ENCODE measurements at places on chromosomes 5 and 9.

GRCh38 chr5:176863041-176863764 lies 35.9 kb downstream of the HK3 start:
- no peak for DNase-seq

- no peak for DNase-seq
Observed at GRCh38 chr5:37054391-37054790, 177.8 kb downstream of the NIPBL start.

DNA sequence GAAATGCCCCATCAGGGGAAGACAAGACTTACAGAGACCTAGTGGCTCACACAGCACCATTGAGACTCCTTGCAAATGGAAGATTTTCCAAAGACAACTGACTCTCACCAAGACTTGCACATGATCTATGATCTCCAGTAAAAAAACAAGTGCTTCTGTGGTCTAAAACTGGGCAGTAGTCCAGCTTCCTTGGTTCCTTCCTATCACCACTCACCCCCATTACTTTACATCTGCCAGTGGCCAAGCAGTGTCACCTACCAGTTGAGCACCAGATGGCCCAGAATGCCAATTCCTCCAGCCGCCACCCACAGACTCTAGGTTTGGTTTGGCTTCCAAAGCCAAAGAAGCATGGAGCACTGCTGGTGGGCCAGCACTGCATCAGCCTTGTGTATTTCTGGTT lies 47.7 kb downstream of the SH3TC2 start:
- DNase-seq = no peak

GRCh38 chr5:98933445-98934072 lies 4.8 kb upstream of the CHD1 start:
- DNase-seq = no peak

GRCh38 chr9:14061936-14062585 lies 251.9 kb downstream of the NFIB start:
- no peak for DNase-seq

DNA sequence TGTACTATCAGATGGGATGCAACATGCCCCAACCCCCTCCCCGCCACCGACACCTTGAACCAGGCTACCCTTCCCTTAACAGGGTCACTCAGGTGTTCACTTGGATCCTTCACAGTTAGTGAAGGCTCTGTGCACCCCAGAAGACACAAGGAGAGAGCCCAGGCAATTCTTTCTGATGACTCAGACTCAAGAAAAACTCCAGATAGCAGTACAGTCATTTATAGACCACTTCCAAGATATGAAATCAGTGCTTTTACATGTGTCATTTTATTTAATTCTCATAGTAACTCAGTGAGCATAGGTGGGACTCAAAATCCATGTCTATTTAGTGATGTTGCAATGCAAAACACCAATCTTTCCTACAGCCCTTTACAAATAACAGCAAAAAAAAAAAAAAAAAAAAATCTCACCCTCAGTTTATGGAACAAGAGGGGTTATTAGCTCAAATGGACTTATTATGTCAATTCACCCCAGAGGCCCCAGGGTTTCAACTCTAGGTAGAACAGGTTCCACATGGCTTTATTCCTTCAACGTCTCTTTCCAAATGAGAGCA lies 71.9 kb downstream of the FOXD1 start:
- DNase-seq = no peak

DNA sequence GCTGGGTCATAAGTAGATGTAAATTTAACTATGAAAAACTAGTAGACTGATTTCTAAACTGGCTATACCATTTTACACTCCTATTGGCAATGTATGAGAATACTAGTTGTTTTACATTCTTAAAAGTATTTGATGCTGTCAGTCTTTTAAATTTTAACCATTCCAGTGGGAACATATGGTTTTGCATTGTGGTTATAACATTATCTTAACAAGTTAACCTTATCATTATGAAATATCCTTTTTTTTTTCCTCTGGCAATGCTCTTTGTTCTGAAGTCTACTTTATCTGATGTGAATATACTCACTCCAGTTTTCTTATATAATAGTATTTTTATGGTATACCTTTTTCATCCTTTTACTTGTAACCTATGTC lies 548.9 kb upstream of the CLINT1 start:
- DNase-seq = no peak

GRCh38 chr5:156949424-156949823 lies 13.6 kb downstream of the TIMD4 start:
- DNase-seq = no peak

DNA sequence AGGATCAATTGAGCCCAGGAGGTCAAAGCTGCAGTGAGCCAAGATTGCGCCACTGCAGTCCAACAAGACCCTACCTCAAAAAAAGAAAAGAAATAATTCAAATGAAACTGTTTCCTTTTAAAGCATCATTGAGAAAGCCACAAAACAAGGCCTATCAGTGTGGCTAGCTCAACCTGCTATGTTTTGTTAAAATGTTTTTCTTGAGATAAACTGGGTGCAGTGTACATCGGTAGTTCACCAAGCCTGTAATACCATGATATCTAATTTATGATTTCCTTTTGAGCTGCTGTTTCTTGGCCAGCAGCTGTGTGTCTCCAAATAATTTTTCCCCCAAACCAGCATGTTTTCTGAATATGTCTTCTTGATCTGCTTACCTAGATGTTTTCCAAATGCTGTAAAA lies 97.3 kb upstream of the GOLGA1 start:
- no peak for DNase-seq

DNA sequence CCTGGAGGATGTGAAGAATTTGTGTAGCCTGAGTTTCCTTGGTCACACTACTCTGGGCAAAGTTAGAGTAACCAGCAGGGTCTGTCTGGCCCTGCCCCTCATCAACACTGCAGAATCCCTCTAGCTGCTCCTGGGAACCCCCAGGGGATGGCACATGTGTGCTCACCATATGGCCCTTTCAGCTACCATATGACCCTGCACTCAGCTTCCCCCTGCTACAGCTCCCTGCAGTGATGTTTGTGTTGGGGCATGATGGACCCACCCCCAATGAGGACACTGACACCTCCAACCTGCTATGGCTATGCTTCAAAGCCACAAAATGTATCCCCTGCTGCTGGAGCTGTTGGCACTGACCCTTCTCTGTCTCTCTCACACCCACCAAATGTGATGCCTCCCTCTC lies 152.7 kb downstream of the SNX18 start:
- no peak for DNase-seq

- no peak for DNase-seq
Observed at GRCh38 chr9:33750839-33751339, 44.5 kb upstream of the PRSS3 start.

DNA sequence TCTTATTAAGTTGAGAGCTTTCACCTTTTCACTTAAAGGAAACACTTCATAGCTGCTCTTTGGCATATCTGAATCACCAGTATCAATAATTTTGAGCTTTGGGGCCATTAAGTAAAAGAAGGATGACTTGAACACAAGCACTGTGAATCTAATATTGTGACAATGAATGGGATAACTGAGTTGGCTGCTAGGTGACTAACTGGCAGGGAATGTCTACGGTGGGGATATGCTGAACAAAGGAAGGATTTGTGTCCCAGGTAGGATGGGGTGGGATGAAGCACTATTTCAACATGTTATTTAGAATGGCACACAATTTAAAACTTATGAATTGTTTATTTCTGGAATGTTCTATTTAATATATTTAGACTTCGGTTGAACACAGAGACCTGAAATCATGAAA lies 123.6 kb downstream of the TEX10 start:
- no peak for DNase-seq

- DNase-seq = no peak
Observed at GRCh38 chr9:34084562-34084961, 35.9 kb upstream of the UBAP2 start.

- no peak for DNase-seq
Observed at GRCh38 chr9:134404376-134405358, 78.4 kb downstream of the RXRA start.

DNA sequence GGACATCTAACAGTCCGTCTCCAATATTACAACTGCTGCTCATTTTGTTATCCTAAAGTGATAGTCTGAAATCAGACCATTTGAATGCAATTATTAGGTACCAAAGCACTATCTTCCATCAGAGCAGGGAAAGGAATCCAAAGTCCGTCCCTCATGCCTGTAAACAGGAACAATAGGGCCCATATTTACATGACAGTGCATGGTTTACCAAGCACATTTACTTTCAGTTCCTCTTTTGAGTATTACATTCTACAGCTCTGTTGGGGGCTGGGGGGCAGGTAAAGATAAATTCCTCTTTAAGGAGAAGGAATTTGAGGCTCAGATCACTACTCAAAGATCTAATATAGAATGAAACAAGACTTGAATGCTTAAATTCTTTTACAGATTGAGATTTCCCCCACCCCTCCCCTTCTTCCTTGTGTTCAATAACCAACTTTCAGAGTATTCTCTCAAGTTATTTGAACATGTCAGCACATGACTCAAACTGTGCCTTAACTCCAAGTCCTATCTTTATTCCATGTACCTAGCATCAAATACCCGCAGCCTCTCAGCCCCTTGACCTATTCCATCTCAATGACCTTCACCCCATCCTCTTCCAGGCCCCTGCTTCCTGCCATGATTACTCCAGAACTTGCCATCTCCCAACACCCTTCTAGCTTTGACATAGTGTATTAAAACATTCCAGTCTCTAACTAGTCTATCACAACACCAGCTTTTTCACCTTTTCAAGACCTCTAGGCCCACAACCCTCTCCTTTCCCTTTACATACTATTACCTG lies 71.0 kb downstream of the BRINP1 start:
- no peak for DNase-seq

GRCh38 chr9:69147041-69147834 lies 26.8 kb upstream of the TJP2 start:
- DNase-seq = no peak

GRCh38 chr5:108661590-108662219 lies 86.0 kb upstream of the FER start:
- no peak for DNase-seq

- DNase-seq = no peak
Observed at GRCh38 chr5:175867587-175868347, 3.6 kb upstream of the CPLX2 start.

- DNase-seq = no peak
Observed at GRCh38 chr5:54470677-54471076, 15.2 kb downstream of the HSPB3 start.

DNA sequence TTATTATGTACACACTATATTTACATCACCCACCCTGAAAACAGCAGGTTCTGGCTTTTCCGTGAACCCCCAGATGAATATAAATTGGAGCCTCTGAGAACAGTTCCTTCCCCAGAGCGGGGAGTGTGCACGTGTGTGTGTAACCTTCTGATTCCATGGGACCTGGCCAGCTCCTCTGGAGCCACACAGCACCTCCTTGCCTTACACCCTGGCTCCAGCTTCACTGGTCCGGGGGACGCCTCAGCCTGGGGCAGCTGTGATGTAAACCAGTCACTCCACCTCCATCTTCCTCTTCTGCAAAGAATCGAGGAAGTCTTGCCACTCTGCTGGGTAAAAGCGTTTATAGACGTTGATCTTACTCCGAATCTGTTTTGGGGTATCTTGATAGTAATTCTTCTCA lies 4.4 kb downstream of the NOP16 start:
- no peak for DNase-seq

DNA sequence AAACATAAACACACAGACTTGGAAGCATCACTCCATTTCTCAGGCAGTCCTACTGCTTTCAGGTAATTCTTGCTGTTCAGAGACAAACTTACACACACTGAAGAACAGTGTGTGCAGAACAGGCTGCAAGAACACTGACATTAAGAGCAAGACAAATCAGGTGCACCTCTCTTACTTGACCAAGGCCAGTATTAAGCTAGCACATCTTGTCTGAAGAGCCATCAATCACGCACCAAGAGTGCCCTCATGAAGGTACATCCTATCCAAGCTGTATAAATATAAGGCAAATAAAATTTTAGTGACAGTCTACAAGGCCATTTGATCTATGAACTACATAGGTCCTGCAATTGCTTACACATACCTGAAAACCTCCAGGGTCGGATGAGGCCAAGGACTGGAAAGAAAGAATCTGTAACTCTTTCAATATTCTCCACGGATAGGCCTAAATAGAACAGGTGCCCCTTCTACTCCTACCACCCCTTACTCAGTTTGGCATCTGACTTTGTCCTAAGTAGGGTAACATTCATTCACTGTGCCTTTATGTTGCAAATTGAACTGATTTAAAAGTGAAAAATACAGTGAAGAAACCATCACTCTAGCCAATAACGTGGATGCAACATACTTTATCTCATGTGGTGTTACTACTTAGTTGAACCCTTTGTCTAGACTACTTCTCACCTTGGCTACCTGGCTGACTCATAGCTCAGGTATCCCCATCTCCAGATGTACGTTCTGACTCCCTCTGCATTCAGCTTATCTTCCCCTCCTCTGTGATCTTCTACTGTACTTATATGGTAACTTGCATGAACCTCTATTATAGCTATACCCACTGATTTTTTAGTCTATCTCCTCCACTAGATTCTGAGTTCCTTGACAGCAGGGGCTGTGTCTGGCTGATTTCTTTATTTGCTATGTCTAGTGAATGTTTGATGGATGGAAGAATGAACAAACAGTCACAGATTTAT lies 256.3 kb downstream of the KIAA0825 start:
- DNase-seq = no peak

DNA sequence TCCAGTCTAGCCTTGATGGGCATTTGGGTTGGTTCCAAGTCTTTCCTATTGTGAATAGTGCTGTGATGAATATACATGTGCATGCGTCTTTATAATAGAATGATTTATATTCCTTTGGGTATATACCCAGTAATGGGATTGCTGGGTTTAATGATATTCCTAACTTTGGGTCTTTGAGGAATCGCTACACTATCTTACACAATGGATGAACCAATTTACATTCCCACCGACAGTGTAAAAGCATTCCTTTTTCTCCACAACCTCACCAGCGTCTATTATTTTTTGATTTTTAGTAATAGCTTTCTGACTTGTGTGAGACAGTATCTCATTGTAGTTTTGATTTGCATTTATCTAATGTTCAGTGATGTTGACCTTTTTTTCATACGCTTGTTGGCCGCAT lies 1040.1 kb downstream of the MAT2B start:
- DNase-seq = no peak

DNA sequence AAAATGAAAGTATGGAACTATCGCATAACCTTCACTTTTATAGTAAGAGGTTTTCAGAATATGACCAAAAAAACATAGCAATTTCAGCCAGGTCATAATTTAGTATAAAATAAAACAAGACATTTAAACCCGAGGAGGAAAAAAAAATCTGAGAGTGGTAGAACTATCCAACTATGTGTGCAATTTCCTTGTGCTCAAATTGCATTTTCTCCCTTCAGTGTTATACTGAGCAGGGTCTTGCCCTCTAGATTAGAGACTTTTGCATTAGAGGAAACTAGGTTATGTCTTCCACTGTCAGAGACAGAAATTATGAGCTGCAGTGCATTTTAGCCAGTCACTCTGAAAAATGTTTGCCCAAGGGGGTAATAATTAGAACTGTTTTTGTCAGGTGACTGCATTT lies 330.6 kb downstream of the NR2F1-AS1 start:
- DNase-seq = no peak
